ENCODE measurements at places on chromosomes 12 and 14. TPM values are rescaled to one million over a fixed set of nuclear protein-coding genes. Genes with fewer than 3 reads are reported as not detected.

Gene PLEKHD1
- 0.06 TPM for total RNA-seq

Gene ATL1
- 2.8 TPM for total RNA-seq

Gene KRT3
- not detected for total RNA-seq

Gene CPM
- 7.8 TPM for total RNA-seq

Gene IL22
- not detected for total RNA-seq

Gene LDHB
- total RNA-seq = 1,318 TPM

All from right cardiac atrium (tissue), 5 donors.